Activated CD4-positive, alpha-beta T cell treated with anti-CD3 and anti-CD28 coated beads for 24 hours (primary cell): ENCODE measurements at places on chromosomes 4 and X.

DNA sequence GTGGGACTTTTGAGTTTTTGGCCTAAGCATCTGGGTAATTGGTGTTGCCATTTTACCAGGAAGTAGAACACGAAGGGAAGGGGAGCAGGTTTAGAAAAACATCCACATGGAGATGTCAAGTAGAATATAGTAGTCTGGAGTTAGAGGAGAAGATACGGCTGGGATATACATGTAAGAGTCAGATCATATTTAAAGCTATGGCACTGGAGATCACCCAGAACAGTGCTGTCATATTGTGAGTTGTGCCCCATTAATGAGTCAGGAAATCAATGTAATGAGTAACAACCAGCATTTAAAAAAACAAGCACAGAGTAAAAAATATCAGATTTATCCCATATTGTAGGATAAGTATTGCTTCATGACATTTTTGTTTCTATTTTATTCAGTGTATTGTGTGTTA is 4.2 kb downstream of the GSTCD start:
- DNase-seq = no peak

GRCh38 chr4:122666527-122667245 is 45.8 kb upstream of the IL21 start:
- no peak for DNase-seq

DNA sequence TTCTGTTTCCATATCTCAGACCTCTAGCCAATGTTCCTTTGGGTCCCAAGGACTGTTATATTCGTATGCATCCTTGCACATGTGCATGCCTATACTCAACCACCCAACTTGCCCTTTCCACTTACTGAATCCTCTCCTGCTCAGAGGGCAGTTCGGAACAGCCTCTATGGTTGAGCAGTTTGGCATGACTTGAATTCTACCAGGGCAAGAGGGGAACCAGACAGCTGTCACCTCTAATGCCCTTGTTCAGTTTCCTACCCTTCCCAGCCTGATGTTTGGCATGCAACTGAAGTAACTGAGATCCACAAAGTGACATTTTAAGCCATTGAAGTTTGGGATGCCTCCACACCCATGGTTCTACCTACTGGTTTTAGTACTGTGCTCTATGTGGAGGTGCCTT is 17.5 kb downstream of the DRP2 start:
- no peak for DNase-seq

DNA sequence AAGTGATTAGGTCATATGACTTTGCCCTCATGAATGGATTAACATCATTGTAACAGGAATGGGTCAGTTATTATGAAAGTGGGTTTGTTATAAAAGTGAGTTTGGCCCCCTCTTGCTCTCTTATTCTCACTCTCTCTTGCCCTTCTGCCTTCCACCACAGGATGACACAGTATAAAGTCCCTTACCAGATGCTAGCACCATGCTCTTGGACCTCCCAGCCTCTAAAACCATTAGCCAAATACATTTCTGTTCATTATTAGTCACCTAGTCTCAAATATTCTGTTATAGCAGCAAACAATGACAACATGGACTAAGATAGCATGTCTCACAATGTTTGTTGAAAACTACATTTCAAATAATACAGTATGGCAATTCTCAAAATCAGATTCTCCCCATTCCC is 59.7 kb downstream of the RWDD4 start:
- no peak for DNase-seq

DNA sequence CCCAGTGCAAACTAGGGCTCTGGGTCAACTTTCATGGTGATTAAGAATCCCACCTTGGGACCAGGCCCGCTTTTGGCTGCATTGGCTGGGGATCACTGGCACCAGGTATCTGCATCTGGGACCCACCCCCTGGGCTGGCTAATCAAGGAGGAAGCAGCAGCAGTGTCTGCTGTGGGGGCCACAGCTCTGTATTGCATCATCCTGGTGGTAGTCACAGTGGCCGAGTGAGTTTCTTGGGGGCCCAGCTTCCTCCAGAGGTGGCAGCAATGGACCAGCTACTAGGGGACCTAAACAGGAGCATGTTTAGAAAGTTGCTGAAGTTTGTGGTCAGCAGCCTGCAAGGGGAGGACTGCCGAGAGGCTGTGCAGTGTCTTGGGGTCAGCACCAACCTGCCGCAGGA is 15.7 kb downstream of the LNX1 start:
- DNase-seq = no peak

DNA sequence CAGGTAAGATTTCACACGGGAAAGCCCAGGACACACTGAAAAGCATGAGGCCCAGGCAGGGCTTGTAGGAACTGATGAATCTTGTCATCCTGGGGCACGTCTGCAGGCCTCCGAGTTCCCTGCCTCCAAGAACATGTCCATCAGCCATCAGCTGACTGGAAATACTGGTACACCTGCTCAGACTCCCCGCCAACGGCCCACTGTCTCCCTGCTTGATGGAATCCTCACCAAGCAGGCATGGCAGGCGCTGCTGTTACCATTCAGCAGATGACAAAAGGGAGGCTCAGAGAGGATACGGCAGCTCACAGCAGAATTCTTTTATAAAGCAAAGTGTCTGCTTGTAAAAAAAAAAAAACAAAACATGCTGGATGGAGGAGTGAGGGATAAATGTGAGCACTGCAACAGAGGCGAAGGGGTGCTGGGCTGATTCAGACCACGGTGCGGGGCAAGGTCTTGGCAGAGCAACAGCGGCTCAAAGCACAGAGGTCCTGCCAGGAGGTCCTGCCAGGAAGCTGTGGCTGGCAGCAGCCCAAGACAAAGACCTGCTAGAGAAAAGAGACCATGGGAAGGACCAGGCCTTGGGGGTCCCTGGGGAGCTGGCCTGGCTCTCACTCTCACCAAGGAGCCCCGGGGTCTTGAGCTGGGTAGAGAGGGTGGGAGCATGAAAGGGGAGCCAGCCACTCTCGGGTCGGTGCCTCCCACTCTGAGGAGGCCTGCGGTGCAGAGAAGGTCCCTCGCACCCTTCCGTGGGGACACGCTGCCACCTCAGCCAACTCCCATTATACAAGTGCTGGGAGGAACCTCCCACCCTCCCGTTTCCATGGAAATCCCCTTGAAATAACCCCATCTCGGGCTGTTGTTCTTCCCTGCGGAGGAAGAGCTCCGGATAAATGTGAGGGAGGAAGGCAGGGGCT is 25.6 kb downstream of the PPP2R2C start:
- DNase-seq = no peak

DNA sequence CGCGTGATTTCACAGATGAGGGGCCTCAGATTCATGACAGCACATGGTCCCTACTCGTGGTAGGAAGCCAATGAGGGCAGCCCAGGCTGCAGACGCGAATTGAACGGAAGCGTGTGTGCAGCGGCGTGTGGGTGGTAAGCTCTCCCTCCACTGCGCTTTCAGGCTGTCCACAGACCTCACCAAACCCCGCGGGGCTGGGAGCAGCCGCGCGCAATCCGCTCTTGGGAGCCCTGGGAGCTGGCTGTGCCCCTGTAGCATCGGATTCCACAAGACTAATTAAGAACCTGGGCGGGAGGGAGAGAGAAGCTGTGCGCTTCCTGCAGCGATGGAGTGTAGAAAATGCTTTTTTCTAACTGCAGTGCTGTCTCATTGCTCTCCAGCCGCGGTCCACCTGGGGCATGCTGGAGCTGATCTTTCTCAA is 134.9 kb downstream of the STOX2 start:
- DNase-seq = no peak

- DNase-seq = no peak
These were observed 35.1 kb downstream of the FAM114A1 start for GRCh38 chr4:38902695-38903094.

GRCh38 chr4:11525085-11525484 is 96.4 kb upstream of the HS3ST1 start:
- DNase-seq = no peak

DNA sequence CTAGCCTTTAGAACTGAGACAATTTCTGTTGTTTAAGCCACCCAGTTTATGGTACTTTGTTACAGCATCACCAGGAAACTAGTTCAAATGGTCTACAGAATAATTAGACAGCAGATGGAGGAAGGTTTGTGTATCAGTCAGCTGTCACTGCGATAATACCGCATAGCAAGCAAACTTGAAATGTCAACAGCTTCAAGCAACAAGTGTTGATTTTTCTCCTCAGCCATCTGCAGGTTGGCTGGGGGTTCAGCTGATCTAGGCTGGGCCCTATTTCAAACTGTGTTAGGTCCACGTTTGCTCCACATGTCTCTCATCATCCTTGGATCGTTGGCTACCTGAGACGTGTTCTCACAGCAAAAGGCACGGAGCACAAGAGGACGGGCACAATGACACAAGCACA is 19.2 kb upstream of the PHEX start:
- no peak for DNase-seq

- no peak for DNase-seq
These were observed 16.7 kb upstream of the AFAP1 start for GRCh38 chr4:7956270-7956808.

DNA sequence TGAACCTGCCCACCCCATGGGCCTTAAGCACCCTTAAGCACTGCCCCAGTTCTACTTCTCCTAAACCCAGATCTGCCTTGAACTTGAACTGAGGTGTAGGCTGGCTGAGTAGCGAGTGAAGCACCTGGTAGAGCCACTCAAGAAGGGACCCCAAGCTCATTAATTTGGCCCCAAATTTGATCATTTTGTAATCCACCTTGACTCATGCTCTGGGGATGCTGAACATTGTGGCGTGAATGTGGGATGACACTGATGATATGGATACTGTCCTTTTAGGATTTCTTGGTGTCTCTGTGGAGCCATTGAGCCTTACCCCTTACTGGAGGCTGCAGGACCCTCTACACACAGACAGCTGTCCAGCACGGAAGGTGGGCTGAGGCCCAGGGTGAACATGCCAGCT is at the start of gene ZNF157:
TSS of gene ZNF157 (plus strand) at position 301 of the 400 bp plus-strand sequence. CDS start at position 392, 91 bp downstream.
- no peak for DNase-seq

DNA sequence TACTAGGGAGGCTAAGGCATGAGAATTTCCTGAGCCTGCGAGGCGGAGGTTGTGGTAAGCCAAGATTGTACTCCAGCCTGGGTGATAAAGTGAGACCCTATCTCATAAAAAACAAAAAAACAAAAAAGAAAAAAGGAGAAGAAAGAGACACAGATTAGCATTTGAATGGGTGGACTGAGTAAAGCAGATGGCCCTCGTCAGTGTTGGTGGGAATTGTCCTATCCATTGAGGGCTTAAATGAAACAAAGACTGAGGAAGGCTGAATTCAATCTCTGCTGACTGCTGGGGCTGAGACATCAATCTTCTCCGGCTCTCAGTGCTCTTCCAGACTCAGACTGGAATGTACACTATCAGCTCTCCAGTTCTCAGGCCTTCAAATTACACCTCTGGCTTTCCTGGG is 136.8 kb downstream of the SLC7A11 start:
- no peak for DNase-seq

DNA sequence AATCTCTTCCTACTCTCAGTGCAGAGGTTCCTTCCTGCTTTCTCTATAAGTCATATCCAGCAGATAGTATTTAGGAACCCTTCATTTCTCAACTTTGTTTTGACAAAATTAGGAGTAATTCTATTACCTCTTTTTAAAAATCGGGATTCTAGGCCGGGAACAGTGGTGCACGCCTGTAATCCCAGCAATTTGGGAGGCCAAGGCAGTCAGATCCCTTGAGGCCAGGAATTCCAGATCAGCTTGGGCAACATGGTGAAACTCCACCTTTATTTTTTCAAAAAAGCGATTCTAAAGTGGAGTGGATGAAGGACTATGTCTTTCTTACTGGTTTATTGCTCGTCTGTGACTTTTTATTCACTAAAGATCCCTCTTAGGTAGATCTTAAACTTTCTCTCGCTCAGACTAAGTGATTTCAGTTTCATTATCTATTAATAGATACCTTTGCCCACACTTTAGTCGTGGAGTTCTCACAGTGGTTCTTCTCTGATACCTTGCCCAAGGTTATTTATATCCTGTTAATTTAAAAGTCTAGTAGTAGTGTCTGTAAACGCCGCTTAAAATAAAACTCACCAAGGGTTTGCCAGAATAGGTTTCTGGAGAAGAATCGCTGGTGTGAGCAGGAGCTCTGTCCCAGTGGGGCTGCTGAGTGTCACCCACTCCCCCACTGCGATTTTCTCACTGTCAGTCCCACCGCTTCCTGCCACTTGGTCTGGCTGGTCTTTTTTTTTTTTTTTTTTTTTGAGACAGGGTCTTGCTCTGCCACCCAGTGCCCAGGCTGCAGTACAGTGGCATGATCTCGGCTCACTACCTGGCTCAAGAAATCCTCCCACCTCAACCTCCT is 27.0 kb upstream of the TMEM131L start:
- DNase-seq = no peak

DNA sequence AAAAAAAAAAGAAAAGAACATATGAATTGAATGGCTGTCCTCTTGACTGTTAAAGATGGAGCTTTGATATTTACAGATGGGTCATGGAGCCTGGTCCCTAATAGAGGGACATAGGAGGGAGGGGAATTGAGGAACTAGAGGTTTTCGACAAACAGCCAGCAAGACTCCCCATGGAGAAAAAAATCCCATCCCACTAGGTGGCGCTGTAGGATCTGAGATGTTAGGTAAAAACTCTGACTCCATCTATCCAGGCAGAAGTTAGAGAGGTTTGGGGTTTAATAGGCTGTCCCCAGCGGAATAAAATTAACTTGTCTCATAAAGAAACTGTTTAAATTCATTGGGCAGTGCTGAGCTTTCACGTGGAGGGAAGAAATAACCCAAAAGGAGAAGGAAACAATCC is 45.9 kb downstream of the HMGB2 start:
- peak; percentile 68 for DNase-seq

DNA sequence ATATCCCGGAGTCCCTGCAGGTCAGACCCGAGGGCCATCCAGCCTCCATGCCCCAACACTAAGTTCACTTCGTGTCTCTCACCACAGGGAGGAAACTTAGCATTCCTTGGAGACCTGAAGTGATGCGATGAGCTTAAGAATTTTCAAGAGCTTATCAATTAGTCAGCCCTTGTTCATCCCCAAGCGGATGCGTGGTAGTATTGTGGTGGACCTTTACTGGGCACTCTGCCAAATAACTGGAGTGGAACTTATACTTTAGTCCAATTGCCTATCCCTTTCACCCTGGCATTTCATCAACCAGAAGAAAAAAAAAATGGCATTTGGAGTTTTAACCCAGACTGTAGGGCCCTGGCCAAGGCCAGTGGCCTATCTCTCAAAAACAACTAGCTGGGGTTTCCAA is 137.1 kb downstream of the RELL1 start:
- no peak for DNase-seq

GRCh38 chrX:106178826-106179225 is 10.7 kb downstream of the PWWP3B start:
- no peak for DNase-seq

DNA sequence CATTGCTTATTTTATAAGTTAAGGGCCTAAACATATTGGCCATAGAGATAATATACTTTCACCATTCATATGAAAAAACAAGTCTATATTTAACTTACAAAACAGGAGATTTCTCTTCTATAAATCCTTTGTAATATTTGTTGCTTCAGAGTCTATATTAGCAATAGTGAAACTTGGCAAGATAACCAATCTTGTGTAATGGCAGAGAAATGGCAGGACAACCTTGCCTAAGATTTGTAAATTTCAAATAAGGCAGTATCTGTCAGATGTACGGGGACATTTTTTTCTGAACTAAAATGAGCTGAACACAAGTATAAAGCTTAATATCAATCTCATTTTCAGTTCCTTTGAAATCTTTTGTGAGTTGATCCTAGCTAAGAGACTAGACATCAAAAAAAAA is 17.8 kb upstream of the CPEB2 start:
- DNase-seq = no peak
